Body of pancreas (tissue), 4 donors: ENCODE measurements at places on chromosomes 12 and 14.

DNA sequence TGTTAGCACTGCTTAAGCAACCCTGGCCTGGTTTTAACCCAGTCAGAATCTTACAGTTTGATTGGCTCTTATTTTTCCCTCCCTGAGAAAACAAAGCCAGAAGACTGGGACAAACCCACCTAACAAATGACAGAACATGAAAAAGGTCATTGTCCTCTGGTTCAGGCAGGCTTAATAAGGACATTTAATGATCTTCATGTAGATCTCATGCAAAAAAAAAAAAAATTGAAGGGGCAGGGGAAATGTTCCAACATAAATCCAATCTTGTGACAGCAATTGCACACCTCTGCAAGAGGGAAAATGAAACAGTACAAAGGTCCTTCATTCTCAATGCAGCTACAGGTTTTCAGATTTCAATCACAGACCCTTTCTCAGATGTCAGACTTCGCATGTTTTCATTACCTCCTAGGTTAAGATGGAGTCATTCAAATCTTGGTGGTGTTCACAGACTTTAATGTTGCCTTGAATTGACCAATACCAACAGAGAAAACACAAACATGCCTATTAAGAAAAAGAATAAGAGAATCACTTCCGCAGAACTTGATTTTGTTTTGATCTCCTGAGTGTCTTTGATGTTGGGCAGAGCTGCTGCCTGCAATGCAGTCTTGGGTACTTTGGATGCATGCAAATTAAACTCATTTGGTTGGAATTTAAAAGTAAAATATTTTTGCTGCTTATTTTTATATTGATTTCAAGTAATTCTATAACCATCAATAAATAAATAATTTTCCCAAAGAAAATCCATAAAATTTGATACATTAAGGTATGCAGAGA is 359.0 kb downstream of the BTG1 start:
- no peak for DNase-seq
- H3K36me3 ChIP-seq, result no peaks in the 10 kb centered on the region
- H3K4me3 ChIP-seq, result no peak overlapping the region
- no peak overlapping the region for H3K27ac ChIP-seq
- H3K4me1 ChIP-seq, result no peaks in the 10 kb centered on the region

GRCh38 chr12:113089839-113090238 is 33.3 kb downstream of the DTX1 start:
- H3K27ac ChIP-seq, result no peak overlapping the region
- DNase-seq, result no peak
- H3K27me3 ChIP-seq, result no peaks in the 10 kb centered on the region

DNA sequence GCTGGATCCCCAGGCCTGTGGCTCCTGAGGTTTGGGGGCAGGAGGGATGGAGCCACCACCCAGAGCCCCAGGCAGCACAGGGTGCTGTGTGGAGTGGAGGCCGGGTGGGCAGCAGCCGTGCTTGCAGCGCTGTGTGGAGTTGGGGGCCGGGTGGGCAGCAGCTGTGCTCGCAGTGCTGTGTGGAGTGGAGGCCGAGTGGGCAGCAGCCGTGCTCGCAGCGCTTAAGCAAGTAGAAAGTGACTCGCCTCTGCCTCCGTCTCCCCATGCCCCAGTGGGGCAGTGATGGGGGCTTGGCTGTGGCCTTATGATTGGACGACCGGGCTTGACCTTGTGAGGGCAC is 10.3 kb downstream of the CEP170B start:
- no peaks in the 10 kb centered on the region for H3K27me3 ChIP-seq
- no peak overlapping the region for H3K27ac ChIP-seq
- H3K4me1 ChIP-seq, result peaks cover 15% of the 10 kb centered on the region
- H3K4me3 ChIP-seq, result no peak overlapping the region
- no peak for DNase-seq

- H3K27me3 ChIP-seq, result no peaks in the 10 kb centered on the region
- H3K36me3 ChIP-seq, result no peaks in the 10 kb centered on the region
- no peak overlapping the region for H3K27ac ChIP-seq
- no peak overlapping the region for H3K4me3 ChIP-seq
- no peak for DNase-seq
Observed at GRCh38 chr14:66503532-66503931, 4.4 kb upstream of the GPHN start.

GRCh38 chr12:3820122-3820521 is 53.1 kb downstream of the PARP11 start:
- no peaks in the 10 kb centered on the region for H3K36me3 ChIP-seq
- DNase-seq, result no peak
- H3K27ac ChIP-seq, result no peak overlapping the region
- no peaks in the 10 kb centered on the region for H3K4me1 ChIP-seq
- no peaks in the 10 kb centered on the region for H3K27me3 ChIP-seq
